Testis (tissue), 5 donors: ENCODE measurements at places on chromosomes 11 and 22. TPM values are rescaled to one million over a fixed set of nuclear protein-coding genes. Genes with fewer than 3 reads are reported as not detected.

Gene HEPACAM
- total RNA-seq, result 0.24 TPM

Gene BTG4
- 8.7 TPM for total RNA-seq

Gene OOSP1
- 0.37 TPM for total RNA-seq

Gene CCDC73
- total RNA-seq, result 6.6 TPM

Gene DENND6B
- total RNA-seq, result 17.1 TPM

Gene TEX12
- total RNA-seq, result 6.3 TPM

Gene CUL5
- total RNA-seq, result 31.2 TPM

Gene OVOL1
- total RNA-seq, result 33.9 TPM

Gene P4HA3
- total RNA-seq, result 4.8 TPM

Gene YPEL1
- total RNA-seq, result 169 TPM

Gene RRAS2
- 57.4 TPM for total RNA-seq

Gene GUCY1A2
- total RNA-seq, result 4.3 TPM

Gene MMP13
- total RNA-seq, result not detected

Gene MRPL11
- total RNA-seq, result 21.2 TPM

Gene A4GALT
- total RNA-seq, result 17.3 TPM

Gene APOA4
- not detected for total RNA-seq

Gene PHF21A
- 83.2 TPM for total RNA-seq

Gene CTTN
- total RNA-seq, result 377 TPM

Gene SART1
- 81.1 TPM for total RNA-seq

Gene CTSF
- 125 TPM for total RNA-seq

Gene PRDM11
- total RNA-seq, result 15.9 TPM

Gene SUSD2
- total RNA-seq, result 11.9 TPM

Gene CCDC87
- total RNA-seq, result 14.4 TPM

Gene P2RX6
- 7.0 TPM for total RNA-seq

Gene ACRV1
- total RNA-seq, result 35.4 TPM

Gene MYRF
- total RNA-seq, result 9.2 TPM

Gene PYGM
- 12.1 TPM for total RNA-seq

Gene MPEG1
- 3.8 TPM for total RNA-seq

Gene GGTLC2
- total RNA-seq, result 2.8 TPM

Gene RGL4
- 5.3 TPM for total RNA-seq

Gene PRAME
- total RNA-seq, result 197 TPM

Gene HYOU1
- total RNA-seq, result 126 TPM

Gene DEFB131B
- total RNA-seq, result not detected

Gene LINC01488
- not detected for total RNA-seq

Gene CYTH4
- total RNA-seq, result 2.7 TPM

Gene MAPK8IP2
- total RNA-seq, result 36.9 TPM

Gene CHST1
- 6.2 TPM for total RNA-seq

Gene WNT7B
- 1.3 TPM for total RNA-seq

Gene EI24
- total RNA-seq, result 36.8 TPM
